Kidney (tissue), 22 donors: ENCODE measurements at places on chromosomes 12 and 14. TPM values are rescaled to one million over a fixed set of nuclear protein-coding genes. Genes with fewer than 3 reads are reported as not detected.
A peak's percentile ranks its signal among the peaks of the same experiment; 100 is the strongest.

LRRK2 gene
- 110 TPM for total RNA-seq

GRCh38 chr12:46218322-46219095 lies 50.3 kb downstream of the SLC38A1 start:
- DNase-seq, result no peak

DNA sequence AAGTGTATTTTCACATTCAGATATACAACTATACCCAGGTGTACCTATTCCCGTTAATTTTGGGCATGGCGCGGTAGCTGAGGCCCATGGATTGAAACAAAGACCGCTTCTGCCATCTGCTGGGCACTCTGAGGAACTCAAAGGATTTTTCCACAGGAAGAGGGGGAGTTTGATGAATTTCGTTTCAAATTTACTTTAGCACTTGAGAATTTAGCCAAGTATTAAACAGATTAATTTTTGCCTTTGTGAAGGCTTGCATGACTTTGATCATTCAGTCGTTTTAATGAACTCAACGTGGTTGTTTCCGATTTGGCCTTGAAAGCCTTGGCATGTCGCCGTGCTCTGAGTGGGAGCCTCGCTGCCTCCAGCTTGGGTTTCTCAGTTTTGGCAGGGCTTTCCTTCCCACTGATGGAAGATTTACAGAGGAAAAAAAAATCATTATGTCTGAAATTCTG lies 153.2 kb upstream of the DDHD1 start:
- peak; percentile 90 for DNase-seq

GRCh38 chr12:90055071-90055470 lies 346.4 kb upstream of the ATP2B1 start:
- DNase-seq, result no peak

DNA sequence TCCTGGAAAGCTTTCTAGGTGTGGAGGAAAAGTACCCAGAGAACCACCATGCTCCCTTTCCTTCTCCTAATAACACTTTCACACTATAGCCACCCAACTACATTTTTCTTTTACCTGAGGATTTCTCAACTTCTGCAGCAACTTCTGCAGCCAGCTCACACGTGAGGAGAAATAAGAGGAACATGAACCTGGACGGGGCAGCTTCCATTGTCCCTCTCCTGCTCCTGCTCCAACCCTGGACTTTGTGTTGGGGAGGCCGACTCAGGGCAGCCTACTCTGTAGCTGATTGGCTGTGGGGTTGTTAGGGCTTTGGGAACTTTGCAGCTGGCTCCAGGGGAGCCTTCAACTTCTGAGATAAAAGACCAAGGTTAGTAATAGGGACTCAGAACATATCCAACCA lies at the start of gene ERP27:
Gene ERP27, minus strand, starts transcription at position 237 of the 400 bp plus-strand sequence. Its CDS starts 29 bp downstream, at position 208.
- DNase-seq, result no peak

DNA sequence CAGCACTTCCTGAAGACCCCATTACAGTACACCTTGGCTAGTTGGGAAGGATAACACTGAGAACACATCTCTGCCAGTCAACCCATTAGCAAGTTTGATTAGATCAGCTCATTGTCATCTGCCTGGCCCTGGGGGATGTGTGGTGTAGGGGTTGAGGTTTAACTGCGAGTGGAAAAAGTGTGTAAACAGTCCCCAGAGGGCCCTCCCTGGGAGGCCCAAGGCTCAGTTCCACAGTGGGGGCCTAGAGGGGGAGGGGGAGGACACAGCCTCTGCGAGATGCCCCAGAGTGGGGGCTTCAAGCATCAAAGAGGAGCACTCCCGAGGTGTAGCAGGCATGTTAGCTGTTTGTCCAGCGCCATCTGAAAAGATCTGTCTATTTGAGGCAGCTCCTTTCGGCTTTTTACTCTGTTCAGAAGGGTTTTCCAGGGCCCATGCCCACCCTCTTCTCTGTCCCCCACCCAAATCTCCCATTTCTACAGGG lies 344 bp downstream of the LPAR5 start:
- no peak for DNase-seq

GRCh38 chr14:76706811-76707210 lies 54.5 kb upstream of the VASH1 start:
- no peak for DNase-seq

- no peak for DNase-seq
Observed at GRCh38 chr12:123064366-123064765, 83.9 kb downstream of the ARL6IP4 start.

GRCh38 chr12:101850199-101850598 lies 19.4 kb upstream of the GNPTAB start:
- DNase-seq, result no peak

- no peak for DNase-seq
Observed at GRCh38 chr12:50103351-50103750, 457 bp upstream of the GPD1 start.

GRCh38 chr12:67758521-67758920 lies 110.0 kb downstream of the DYRK2 start:
- no peak for DNase-seq

DNA sequence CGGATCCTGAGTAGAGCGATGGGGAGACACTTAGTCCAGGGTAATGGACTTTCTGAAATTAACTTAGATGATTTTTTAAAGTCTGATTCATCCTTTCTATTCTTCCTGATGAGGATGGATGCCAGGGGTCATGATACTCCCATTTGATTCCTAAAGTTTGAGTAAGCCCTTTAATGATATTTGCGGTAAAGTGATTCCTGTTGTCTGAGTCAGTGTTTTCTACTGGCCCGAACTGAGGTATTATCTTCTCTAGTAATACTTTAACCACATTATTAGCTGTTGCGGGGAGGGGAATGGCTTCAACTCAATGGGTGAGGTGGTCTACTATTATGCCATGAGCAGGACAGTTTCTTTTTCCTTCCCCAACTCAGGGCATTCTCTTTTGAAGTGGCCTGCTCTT lies 111.6 kb downstream of the RIN3 start:
- DNase-seq, result no peak

- DNase-seq, result no peak
Observed at GRCh38 chr14:30957813-30958370, 67.6 kb upstream of the AP4S1 start.

DNA sequence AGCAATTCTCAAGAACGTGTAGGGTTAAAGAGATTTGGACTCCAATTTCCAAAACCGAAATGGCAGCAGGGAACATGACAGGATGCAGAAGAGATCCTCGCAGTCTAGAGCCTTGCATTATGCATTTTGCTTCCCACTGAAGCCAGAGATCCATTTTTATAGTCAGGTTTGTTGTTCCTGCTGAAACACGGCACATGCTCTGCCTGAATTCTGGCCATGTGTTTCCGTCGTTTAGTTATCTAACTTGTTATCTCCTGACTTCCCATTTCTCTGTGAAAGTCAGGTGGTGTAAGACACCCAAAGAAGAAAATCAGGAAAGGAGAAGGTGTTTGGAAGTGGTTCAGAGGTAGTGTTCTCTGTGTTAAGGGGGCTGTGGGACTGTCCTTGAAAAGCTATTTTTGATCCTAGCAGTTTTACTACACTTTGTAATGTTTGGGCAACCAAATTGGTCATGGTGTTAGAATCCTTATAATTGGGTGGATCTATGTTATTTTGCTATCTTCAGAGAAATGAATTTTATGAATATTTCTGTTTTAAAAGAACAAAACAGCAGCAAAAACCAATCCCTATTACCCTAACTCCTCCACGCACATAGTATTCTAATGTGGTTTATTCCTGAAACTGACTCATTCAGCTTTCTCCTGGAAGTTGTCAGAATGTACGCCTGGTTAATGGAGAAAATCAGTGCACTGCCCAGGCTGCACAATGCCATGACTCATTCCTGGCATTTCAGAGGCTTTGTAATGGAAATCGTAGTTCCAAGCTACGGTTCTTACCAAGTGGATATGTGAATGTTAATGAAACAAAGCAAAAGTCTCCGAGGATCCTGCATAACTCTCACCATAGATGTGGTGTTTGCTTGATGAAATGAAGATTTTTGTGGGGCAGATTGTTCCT lies 110.1 kb downstream of the SAMD4A start:
- no peak for DNase-seq
